ENCODE measurements at places on chromosomes 1 and 21. TPM values are rescaled to one million over a fixed set of nuclear protein-coding genes. Genes with fewer than 3 reads are reported as not detected.

DNA sequence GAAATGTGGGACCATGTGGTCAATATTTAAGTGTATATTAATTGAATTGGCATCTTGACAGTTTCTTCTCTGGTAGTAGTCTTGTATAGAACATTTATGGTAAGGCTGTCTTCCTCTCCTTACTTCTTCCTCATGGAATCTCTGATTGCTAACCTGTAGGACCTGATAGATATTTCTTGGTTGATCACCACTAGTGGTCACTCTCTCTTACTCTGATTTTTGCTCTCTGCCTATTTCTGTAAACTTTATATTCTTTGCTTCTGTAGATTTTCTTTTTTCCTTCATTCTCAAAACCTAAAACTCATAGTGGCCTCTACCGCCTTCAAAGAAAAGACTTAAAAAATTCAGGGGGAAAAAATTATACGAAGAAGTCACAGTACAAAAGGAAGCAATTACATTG, 21.2 kb downstream of the MAST2 start:
- no peak for DNase-seq

DNA sequence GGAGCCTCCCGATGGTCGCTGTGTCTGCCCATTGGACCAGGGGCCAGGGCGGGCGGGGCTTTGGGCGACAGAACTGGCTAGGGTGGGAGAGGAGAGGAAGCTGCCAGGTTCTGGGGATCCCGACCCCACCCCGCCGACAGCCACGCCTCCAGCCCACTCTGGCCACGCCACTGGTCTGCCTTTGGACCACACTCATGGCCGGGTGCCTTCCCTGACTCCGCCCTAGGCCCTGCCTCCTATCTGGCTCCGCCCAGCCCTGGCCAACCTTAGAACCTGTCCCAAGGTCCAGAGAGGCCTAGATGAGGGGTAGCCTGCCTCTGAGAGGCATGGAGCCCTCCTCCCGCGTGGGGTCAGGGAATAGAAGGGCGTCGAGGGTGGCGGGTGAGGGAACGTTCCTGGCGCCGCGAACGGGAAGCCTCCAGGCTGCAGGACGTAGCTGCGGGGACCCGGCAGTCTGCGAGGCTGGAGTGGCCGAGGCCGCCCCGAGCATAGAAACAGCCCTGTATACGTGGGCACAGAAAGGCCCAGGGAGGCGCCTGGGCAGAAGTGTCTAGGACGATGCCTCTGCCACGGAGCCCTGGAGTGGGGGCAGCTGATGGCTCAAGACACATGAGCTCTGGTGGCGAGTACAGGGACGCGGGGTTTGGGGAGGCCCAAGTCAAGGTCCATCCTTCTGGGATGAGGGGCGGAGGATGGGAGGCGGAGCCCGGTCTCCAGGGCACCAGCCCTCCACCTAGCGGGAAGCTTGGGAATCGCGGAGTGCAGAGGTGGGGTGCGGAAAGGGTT, 11.5 kb upstream of the COL16A1 start:
- peak; percentile 95 for DNase-seq

DNA sequence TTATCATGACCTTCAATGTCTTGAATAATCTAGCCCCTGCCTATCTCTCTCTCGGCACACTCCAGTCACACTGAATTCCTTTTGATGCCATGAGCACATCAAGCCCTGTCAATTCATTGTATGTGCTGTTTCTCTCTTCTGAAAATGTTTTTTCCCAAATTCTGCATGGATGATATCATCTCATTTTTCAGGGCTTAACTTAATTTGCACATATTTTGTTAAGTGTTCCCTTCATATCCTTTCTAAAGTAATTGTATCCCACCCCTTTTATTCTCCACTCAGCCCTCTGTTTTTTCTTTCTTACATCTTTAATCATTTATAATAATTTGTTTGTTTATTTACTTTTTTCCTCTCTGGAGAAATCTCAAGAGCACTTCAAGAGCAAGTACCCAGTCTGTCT, 149.9 kb downstream of the ZNF326 start:
- no peak for DNase-seq

- DNase-seq, result no peak
Observed at GRCh38 chr21:36627242-36627641, 71.7 kb upstream of the SIM2 start.

DNA sequence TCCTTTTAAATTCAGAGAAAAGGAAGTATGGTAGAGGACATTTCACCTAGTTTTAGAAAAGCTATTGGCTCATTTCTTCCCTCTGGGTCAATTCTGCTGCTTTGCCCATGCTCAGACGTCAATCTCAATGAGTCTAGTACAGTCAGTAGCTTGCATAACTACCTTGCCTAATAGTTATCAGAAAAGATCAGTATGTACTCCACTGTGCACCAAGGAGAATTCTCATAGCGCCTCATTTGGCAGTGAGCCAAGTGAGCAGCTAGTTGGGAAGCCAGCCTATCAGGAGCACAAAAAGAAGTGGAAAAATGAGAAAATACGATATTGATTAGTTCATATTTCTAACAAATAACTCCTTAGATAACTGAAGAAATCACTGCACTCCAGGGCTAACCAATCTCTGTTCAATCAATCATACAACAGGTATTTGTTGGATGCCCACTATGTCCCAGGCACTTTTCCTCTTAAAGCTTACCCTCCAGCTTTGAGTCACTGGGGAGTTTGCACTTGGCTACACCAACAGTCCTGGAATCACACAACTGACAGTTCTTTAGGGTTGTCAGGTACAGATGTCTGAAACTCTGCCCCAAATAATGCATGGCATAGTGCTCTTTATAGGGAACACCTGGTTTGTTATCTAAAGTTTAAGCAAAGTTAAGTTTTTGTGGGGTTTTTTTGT, 50.2 kb downstream of the PRDX6 start:
- DNase-seq, result no peak

- DNase-seq, result no peak
Observed at GRCh38 chr1:162336621-162337285, 39.9 kb downstream of the SPATA46 start.

DNA sequence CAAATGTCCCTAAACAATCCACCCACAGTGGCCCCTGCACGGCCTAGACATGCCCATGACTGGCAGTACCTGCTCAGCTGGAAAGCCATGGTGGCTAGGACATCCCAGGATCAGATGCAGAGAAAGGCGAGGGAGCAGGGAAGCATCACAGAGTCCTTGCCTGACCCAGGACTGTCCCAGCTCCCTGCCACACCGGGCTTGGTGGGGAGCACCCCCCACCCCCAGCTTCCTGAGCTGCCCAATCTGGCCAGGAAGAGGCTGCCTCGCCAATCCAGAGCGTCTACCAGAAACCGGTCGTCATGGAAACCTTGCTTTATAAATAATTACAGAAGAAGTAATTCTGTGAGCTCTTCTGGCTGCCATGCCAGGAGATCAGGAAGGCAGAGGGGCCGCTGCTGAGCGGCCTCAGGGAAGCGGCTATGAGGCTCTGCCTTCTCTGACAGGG, 34.8 kb downstream of the ACOT7 start:
- DNase-seq, result no peak

- DNase-seq, result no peak
Observed at GRCh38 chr1:228072658-228073043, 9.9 kb upstream of the ARF1 start.

DNA sequence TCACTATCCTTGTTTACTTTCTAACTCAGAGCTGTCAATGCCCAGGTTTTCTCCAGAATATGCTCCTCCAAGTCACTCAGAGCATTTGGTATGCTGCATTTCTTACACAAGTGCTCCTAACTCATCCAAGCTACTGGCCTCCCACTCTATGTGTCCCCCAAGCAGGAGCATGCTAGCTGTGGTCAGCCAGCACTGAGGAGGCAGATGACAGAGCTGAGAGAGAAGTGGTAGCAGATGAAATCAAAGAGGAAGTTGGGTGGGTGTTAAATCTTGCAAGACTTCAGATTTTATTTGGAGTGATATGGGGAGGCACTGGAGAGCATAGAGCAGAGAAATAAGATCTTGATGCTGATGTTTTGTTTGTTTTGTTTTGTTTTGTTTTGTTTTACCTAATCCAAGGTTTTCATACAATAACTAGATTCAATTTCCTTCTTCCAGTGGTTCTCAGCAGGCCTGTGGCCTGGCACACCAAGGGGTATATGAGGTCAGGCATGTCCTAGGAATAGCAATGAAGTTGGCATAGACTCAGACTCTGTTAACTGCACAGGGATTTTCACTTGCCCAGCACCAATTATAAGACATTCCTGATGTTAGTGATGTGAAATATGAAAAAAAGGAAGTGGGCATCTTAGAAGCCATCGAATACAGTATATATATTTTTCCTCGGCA, 3.1 kb upstream of the PGBD5 start:
- DNase-seq, result no peak

GRCh38 chr1:79044974-79045650, 38.6 kb upstream of the ADGRL4 start:
- DNase-seq, result no peak

- no peak for DNase-seq
Observed at GRCh38 chr1:229841230-229841629, 215.2 kb downstream of the URB2 start.

Gene CHIA
- not detected for polyA plus RNA-seq

Gene CACNA1S
- polyA plus RNA-seq, result 66.3 TPM

Gene TTC22
- polyA plus RNA-seq, result 0.17 TPM

Gene ARHGEF10L
- 29.4 TPM for polyA plus RNA-seq

Gene KRTAP13-2
- not detected for polyA plus RNA-seq

Gene TCHHL1
- polyA plus RNA-seq, result not detected

Gene RIPK4
- 0.32 TPM for polyA plus RNA-seq

Gene TMEM82
- not detected for polyA plus RNA-seq
